Ecto neural progenitor cell (in vitro differentiated cells): ENCODE measurements at places on chromosomes 6 and 20.

DNA sequence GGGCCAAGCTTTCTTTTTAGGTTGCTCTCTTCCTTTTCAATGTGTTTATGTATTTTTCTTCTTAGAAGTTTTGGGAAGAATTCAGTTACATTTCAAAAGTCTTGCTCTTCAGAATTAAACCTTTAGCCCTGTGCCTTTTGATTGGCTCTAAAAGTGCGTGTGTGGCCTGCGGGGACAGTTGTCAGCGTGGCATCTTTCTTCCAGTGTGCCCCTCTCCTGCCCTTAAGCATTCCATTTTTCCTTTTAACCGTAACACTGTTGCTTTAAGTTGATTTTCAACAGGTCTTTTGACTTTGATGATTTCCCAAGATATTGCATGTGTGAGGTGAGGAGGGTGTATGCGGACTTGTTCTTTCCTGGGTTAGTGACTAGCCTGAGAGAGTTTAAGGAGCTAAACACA, 999.1 kb upstream of the FLRT3 start:
- no peak for DNase-seq

- no peak for DNase-seq
Measured at GRCh38 chr20:4006640-4007039, 8.7 kb downstream of the RNF24 start.

DNA sequence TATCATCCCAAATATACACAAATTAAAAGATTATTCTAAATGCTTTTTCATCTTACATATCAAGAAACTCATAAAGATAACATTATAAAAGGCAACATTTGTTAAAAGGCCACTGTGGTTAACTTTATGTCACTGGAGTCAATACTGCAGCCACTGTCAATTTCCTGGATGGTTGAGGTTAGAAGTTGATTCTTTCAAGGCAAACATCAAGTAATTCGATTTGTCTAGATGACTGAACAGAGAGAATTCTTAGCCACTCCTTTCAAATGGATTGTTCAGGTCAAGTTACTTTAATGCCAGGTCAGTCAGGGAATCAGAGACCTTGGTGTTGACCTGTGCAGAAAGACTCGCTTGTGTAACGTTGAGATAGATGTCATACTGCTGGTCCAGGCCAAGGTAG, 44.4 kb upstream of the SIM1 start:
- DNase-seq: no peak

GRCh38 chr6:89483111-89483720, 50.3 kb downstream of the ANKRD6 start:
- DNase-seq: peak; percentile 74

- DNase-seq: no peak
Measured at GRCh38 chr6:157763129-157763903, 59.7 kb upstream of the SNX9 start.

- DNase-seq: no peak
Measured at GRCh38 chr6:91751526-91751925, 1164.7 kb upstream of the MAP3K7 start.

DNA sequence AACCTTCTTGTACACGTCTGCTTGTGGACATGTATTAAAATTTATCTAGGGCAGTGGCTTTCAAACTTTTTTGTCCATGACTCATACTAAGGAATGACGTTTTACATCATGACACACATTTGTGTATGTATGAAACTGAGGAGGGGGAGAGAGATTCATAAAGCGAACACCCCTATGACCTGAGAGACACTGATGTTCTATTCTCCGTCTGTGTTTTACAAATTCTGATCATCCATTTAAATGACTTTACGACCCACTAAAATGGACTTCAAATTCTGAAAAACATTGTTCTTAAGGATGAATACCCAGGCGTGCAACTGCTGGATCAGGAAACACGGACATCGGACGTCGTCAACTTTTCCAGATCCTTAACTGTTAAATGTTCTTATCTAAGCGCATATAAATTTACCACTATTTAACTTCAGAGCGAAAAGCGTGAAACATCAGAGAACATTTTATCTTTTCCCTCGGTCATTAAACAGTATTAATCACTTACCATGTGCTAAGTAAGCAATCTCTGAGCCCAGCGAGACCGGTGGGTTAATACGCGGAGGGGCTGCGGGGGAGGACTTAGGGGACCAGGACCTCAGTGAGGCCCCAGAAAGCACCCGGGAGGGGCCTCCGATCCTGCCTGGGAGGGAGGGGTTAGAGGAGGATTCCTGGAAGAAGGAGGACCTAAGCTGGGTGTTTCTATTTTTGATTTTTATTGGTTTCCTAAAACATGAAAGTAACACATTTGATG, 1.2 kb downstream of the PLAGL1 start:
- DNase-seq: no peak

GRCh38 chr6:142357879-142358278, 56.1 kb downstream of the ADGRG6 start:
- no peak for DNase-seq

GRCh38 chr6:148329596-148330381, 12.8 kb upstream of the SASH1 start:
- no peak for DNase-seq

DNA sequence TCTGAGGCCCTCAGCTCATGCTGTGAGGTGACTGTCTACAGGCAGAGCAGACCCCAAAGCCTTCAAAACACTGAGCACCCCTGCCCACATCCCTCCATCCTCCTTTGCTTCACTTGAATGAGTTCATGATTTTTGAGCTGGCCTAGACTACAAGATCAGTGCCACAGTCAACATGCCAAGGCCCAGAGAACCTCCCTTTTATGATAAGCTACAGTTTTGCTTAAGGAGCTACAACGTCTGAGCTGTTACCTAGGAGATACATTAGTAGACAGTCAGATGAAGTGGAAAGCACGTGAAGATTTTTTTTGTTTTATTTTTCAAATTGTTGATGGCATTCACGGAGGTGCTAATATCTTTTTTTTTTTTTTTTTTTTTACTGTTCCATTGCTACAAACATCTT, 139.0 kb downstream of the SOBP start:
- DNase-seq: no peak

- DNase-seq: no peak
Measured at GRCh38 chr6:46138281-46138680, 8.5 kb downstream of the ENPP4 start.

- no peak for DNase-seq
Measured at GRCh38 chr6:16196984-16197546, 41.3 kb upstream of the GMPR start.

DNA sequence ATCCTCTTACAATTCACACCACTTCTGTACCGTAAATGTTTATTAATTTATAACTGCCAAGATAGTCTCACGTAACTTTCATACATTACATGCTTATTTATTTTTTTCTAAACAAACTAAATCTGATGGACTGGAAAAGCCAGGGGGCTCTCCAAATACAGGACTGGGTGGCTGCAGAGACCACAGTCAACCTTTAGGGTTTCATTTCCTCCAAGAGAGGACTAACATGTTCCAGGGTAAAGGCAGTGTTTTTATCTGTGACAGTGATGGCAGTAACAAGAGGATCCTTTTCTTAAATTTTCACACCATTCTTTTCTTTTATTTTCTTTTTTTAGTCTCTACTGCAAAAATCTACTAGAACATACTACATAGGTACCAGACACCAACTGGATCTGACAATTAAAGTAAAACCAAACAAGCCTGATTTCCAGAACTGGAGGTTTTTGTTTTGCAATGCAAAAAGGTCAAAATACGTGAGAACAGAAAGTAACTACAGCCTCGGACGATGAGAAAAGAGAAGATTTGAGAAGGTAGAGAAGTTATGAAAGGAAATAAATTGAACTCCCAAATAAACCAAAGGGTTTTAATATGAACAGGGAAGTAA, 1.2 kb downstream of the LMBRD1 start:
- no peak for DNase-seq

- DNase-seq: no peak
Measured at GRCh38 chr6:71239694-71240093, 48.9 kb upstream of the OGFRL1 start.

- DNase-seq: no peak
Measured at GRCh38 chr6:16440636-16441212, 202.3 kb downstream of the GMPR start.

GRCh38 chr6:82862543-82862942, 203.1 kb downstream of the UBE3D start:
- DNase-seq: no peak

GRCh38 chr6:155974811-155975323, 519.2 kb upstream of the NOX3 start:
- DNase-seq: no peak

DNA sequence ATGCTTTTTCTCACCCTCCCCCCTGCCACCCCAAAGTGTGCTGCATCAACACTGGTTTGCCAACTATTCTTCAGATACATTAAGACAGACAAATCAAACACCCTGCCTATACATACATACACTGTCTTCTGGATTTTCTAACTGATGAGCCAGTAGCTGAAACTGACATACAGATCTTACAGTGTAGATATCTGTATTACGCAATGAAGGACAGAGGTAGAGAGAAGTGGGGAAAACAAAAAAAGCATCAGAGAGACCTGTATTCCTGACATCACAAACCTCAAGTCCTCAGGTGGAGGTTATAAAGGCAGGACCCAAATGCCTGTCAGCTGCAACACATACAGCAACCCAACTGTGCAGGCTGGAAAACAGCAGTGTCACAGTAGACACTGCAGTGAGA, 535.4 kb downstream of the HACE1 start:
- DNase-seq: no peak

GRCh38 chr20:47785854-47786764, 828 bp upstream of the SULF2 start:
- peak; percentile 85 for DNase-seq

- DNase-seq: peak; percentile 88
Measured at GRCh38 chr6:3456898-3457709, at the start of gene SLC22A23. SLC22A23 (minus strand) TSS chr6:3457050; CDS start chr6:3456559, 491 bp downstream.

GRCh38 chr6:45436544-45437438, 59.1 kb upstream of the SUPT3H start:
- DNase-seq: no peak

GRCh38 chr20:59010321-59010994, 3.4 kb upstream of the CTSZ start:
- DNase-seq: no peak

- no peak for DNase-seq
Measured at GRCh38 chr20:56733967-56734366, 104.9 kb downstream of the TFAP2C start.
